ENCODE measurements at places on chromosomes 7 and 10. TPM values are rescaled to one million over a fixed set of nuclear protein-coding genes. Genes with fewer than 3 reads are reported as not detected.

The LRGUK gene
- total RNA-seq: under 0.01 TPM

The TRA2A gene
- 17.2 TPM for total RNA-seq

The CARD11 gene
- total RNA-seq: not detected

The NUTM2E gene
- total RNA-seq: not detected

The TRIM74 gene
- not detected for total RNA-seq

The GPRIN2 gene
- total RNA-seq: not detected

The SPDYE5 gene
- total RNA-seq: not detected

The GHRHR gene
- not detected for total RNA-seq

The TMEM213 gene
- total RNA-seq: not detected

The SP8 gene
- total RNA-seq: not detected

The CUEDC2 gene
- total RNA-seq: 78.4 TPM

The WIPF3 gene
- total RNA-seq: under 0.01 TPM

The PLPP4 gene
- total RNA-seq: 1.2 TPM

The LIPK gene
- total RNA-seq: not detected

The GATA3 gene
- total RNA-seq: not detected

The MACC1 gene
- total RNA-seq: 0.15 TPM
